ENCODE measurements at places on chromosomes 7 and 10. TPM values are rescaled to one million over a fixed set of nuclear protein-coding genes. Genes with fewer than 3 reads are reported as not detected.

The ITGB8 gene
- 50.3 TPM for total RNA-seq

DNA sequence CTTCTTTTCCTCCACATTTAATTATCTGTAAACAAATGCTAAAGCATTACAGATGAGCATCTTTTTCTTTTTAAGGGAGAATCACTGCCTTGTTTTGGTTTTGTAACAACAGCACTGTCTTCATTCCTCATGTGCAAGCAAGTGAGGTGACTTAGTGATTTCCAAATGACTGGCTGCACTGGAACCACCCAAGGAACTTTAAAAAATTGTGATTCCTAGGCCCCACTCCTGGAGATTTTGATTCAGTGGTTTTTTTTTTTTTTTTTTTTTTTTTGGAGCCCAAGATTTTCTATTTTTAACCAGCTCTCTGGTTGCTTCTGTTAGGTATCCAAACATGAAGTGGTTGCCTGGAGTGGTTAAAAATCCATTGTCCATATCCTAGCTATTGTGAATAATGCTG, 176.2 kb downstream of the LRMDA start:
- no peak for DNase-seq

The PNPLA8 gene
- total RNA-seq, result 27.3 TPM

The ERV3-1 gene
- 11.3 TPM for total RNA-seq

- peak; percentile 68 for DNase-seq
Observed at GRCh38 chr10:102009801-102010425, 46.1 kb downstream of the ARMH3 start.

GRCh38 chr7:15087771-15088170, 185.2 kb upstream of the DGKB start:
- no peak for DNase-seq

The C10orf90 gene
- total RNA-seq, result not detected

DNA sequence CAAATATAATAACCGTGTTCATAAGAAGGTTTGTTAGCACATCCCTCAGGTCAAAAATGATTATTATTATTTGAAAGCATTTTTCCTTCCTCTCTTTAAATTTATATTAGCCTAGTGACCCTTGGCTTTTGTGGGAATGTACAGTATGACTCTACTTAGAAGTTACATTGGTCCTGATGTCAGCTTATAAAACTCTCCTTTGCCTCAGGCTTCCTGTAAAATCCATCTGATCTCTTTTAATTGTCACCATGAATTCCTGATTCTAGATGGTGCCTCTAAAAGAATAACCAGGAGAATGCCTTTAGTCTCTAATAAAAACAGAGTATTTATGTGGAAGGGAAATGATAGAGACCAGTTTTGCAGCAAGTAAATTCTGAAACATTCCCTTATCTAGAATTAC, 1134.4 kb downstream of the XPNPEP1 start:
- DNase-seq, result no peak

Data from prostate gland (tissue), 2 donors.